Cortex of kidney (tissue), 1 donor: ENCODE measurements at places on chromosomes 1 and 21.

GRCh38 chr1:76015478-76016103 lies 59.0 kb upstream of the ST6GALNAC3 start:
- no peak for DNase-seq

- no peak for DNase-seq
These were observed 13.2 kb downstream of the KRTAP26-1 start for GRCh38 chr21:30306884-30307283.

GRCh38 chr21:27101523-27101922 lies 134.6 kb upstream of the ADAMTS5 start:
- DNase-seq: no peak

DNA sequence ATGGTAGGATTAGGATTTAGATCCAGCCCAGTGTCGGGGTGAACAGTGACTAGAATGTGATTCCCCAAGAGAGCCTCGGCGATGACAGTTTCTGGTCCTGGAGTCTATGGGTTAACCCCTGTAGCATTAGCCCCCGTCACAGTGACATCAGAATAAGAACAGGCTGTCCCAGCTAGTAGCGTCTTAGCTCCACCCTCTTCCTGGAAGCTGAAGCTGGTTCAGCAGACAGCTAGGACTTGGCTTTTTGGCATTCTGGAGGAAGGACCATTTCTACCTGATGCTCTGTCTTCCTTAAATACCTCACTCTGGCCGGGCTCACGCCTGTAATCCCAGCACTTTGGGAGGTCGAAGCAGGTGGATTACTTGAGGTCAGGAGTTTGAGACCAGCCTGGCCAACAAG lies 5.0 kb downstream of the NDUFS2 start:
- DNase-seq: no peak

DNA sequence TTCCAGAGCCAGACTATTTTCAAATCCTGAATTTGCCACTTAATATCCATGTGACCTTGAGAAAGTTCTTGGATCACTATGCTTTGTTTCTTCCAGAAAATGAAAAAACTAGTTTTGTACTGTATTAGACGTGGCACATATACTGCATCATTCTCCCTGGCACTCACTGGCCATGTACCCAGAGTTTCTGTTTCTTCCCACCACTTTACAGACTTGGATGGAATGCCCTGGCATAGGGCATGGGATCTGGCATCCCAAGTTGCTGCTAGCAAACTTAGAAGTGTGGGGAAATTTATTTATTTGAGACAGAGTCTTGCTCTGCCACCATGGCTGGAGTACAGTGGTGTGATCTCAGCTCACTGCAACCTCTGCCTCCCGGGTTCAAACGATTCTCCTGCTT lies 10.0 kb downstream of the KLF18 start:
- DNase-seq: no peak

GRCh38 chr21:43303275-43304178 lies 123.4 kb downstream of the SIK1 start:
- DNase-seq: no peak

DNA sequence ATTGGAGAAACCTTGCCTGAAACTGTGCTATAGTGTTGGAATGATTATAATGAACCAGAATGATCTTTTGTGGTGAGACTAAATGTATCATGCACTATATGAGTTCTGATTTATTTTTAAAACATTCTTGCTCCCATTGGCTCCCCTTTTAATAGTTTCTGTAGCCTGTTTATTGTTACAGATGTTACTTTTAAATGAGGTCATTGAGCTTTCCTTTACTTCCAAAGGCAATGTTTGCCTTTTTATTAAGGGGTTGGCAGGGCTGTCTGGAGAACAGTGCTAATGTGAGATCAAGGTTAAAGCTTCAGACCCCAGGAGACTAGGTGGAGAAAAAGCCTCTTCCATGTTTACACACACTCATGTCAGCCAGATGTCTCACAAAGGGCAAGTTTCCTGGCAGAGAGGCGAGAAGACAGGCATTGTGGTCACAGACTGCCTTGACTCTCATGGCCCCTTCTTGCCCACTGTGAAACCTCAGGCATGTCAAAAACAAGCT lies 120.6 kb upstream of the RAVER2 start:
- no peak for DNase-seq

DNA sequence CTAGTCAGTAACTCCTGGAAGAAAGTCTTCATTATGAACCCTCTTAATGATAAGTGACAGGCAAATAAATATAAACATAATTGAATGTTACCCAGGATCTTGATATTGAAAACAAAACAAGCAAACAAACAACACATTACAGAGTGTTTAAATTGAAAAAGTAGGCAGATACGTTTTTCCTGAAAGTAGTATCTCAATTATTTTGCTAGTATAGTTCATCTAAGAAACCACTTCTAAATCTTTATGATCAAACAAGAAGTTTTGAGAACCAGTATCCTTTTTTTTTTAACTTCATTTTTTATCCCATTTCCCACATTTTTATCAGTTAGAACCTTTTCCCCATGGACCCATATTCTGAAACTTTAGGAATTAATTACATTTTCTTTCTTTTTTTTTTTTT lies 3.7 kb upstream of the WDR47 start:
- DNase-seq: no peak

DNA sequence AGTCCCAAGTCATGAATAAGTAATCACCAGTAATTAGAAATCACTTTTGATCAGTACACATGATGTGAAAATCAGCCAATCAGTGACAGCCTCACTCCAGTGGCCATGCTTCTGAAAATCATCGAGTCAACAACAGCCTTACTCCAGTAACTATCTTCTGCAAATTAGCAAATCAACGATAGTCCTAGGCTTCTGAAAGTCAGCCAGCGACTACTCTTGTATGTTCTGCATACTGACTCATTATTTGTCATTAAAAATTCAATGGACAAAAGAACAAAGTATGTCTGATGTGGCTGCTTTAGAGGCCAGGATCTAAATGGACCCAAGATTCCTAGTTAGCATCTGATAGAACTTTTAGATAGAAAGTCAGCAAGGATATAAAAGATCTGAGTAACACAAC lies 102.5 kb downstream of the GPR52 start:
- no peak for DNase-seq

DNA sequence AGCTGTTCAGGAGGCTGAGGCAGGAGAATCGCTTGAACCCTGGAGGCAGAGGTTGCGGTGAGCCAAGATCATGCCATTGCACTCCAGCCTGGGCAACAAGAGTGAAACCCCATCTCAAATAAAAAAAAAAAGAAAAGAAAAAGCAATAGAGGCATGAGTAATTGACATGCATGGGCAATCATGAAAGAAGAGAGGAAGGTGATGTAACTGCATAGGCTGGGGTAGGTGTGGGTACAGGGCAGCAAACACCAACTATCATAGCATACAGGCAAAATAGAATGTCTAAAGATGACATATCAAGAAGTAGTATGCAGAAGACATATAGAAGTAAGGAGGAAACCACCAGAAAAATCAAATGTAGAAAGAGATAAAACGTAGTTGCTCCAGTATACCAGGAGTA lies 19.0 kb upstream of the MGST3 start:
- no peak for DNase-seq

DNA sequence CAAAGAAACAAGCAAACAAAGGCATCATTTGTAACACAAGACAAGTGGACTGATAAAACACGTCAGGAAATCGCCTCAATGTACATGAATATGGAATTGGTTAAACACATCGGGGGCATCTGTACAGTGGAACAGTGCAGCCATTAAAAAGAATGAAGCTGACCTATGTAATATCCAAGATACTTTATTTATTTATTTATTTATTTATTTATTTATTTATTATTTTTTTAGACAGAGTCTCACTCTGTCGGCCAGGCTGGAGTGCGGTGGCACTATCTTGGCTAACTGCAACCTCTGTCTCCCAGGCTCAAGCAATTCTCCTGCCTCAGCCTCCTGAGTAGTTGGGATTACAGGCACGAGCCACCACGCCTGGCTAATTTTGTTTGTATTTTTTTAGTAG lies 75.4 kb upstream of the SLC45A1 start:
- no peak for DNase-seq

DNA sequence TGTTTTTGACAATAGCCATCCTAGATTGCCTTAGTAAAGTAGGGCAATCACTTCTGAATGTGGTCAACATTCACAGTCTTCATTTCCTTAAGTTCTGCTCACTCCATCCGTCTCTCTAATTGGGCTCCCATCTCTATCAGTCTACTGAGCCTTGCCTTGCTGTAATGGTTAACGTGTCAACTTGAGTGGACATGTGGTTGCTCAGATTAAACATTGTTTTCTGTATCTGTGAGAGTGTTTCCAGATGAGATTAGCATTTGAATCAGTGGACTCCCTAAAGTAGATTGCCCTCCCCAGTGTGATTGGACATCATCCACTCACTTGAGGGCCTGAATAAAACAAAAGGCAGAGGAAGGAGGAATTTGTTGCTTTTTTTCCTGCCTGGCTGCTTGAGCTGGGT lies 26.4 kb downstream of the C1orf216 start:
- DNase-seq: no peak

GRCh38 chr21:32356874-32357395 lies 35.9 kb downstream of the URB1 start:
- no peak for DNase-seq

- no peak for DNase-seq
These were observed 21.4 kb downstream of the CNST start for GRCh38 chr1:246587606-246588005.

DNA sequence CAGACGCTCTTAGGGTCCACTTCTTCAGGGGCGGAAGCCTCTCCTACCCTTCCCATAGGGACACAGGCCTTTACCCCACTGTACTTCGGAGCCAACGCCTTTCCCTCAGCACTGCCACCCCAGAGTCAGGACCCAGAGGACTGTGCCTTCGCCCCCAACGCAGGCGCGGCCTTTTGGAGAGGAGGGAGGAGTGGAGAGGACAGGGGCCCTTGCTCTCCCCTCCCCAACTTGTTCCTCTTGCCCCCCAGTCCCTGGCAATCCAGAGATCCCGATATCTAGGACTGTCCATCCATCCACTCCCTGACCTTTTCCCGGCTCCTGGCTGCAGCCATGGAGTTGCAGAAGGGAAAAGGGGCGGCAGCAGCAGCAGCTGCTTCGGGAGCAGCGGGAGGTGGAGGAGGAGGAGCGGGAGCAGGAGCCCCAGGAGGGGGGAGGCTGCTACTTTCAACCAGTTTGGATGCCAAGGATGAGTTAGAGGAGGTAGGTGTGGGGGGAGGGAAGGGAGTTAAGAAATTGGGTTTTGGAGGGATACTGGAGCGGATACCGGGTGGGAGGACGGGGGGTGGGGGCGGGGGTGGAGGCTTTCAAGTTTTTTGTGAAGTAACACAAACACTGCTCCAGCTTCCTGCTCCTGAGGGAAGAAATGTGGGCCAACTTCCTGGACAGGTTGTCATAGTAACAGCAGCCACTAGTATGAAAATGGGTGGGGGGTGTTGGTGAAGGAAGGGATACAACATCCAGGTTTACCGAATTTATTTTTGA lies 636 bp downstream of the INTS3 start:
- no peak for DNase-seq

GRCh38 chr1:219172821-219173220 lies 857 bp upstream of the LYPLAL1 start:
- DNase-seq: no peak

DNA sequence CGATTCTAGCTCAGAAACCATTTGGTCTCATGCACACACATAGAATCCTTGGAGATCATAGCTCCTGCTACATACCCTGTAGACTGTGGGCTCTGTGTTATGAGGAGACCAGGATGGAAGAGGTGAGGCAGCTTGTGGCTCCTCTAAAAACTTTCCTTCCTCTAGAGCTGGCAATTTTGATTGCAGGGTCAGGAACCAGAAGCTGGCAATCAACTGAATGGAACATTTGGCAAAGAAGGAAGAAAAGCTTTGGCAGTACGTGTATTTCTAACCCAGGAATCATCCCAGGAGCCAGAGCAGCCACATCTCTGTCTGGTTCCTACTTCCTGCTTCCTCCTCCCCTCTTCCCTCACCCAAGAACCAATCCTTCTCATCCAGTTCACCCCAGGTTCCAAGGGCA lies 15.7 kb downstream of the PIK3C2B start:
- DNase-seq: no peak

- no peak for DNase-seq
These were observed 20.0 kb upstream of the CDCA8 start for GRCh38 chr1:37672136-37672870.

DNA sequence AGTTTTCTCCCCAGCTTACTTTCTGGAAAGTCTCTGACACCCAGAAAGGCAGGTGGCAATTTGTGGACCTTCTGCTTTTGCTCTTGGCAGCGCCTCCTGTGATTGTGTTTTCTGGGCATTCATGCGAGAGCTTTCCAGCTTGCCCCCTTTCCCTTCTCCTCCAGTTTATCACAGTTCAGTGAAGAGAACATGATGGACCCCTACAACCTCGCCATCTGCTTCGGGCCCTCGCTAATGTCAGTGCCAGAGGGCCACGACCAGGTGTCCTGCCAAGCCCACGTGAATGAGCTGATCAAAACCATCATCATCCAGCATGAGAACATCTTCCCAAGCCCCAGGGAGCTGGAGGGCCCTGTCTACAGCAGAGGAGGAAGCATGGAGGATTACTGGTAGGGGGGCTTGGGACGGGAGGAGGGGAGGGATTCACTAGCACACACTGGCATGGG lies 24.3 kb upstream of the IKBKE start:
- DNase-seq: no peak

DNA sequence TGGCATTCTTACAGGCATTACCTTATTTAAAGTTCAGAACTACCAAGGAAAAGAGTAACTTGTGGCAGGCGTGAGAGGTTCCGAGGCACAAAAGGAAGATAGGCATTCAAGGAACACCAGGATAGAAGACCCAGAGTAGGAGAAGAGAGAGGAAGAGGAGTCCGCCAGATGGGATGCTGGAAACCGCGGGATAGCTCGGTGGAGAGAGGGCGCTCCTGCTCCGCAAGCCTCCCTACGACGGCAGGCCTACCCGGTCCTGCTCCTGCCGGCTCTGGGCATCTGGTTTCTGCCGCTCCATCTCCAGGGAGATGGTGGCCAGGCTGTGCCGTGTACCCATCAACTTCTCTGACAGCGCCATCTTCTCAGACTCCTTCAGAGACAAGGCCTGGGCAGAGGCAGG lies 5.4 kb upstream of the NBPF1 start:
- no peak for DNase-seq

- no peak for DNase-seq
These were observed 7.7 kb upstream of the BCL2L15 start for GRCh38 chr1:113895098-113895497.

- DNase-seq: no peak
These were observed 9.1 kb downstream of the PYCR2 start for GRCh38 chr1:225914947-225915346.

DNA sequence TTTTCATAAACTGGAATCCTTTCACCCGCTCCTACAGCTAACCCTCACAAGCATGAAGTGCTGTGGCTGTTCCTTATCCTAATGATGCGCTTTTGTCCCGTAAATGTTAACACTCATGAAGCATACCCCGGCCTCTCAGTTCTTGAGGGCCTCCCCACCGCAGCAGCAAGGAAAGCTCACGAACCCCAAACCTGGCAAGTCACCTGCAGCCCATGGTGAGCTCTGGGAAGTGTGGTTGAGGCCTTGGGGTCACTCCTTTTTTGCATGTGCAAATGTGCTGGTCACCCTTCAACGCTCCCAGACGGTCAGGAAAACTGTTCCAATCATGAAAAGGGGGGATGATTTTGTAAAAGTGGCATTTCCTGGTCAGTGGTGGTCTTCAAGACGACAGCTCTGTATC lies 124.6 kb downstream of the PRDM2 start:
- DNase-seq: no peak
